ENCODE measurements at places on chromosomes 2 and 18.
A peak's percentile ranks its signal among the peaks of the same experiment; 100 is the strongest.

DNA sequence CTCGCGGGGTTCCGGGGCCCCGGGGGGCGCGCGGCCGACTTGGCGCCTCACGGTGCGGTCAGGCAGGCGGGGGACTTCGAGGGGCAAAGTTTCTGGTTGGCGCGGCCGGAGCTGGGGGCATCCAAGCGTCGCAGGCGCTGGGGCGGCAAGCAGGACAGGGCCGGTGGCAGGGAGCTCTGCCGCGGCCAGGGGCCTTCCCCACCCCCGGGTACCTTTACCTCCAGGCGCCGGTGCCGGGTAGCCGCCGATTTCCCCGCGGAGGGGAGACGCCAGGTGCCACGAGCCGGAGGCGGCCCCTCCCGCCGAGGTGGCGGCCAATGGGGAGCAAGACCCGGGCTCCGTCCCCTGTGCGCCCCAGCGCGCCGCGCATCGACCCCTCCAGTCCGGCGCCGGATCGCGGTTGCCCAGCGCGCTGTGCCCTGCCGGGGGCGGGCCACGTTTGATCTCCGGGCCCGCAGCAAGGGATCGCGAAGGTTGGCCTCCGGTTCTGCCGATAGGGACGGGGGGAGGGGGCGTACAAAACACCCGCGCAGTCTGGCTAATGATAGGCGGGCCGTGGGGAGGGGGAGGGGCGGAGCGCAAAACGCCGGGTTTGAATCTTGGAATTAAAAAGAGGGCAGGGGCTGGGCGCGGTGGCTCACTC lies at the start of gene ST8SIA5:
ST8SIA5 (minus strand) TSS at position 495 of the 643 bp plus-strand sequence. CDS start 545 bp downstream, outside the sequence.
- DNase-seq = no peak

GRCh38 chr2:220374282-220374681 lies 746.9 kb downstream of the SLC4A3 start:
- no peak for DNase-seq

GRCh38 chr2:234773764-234774409 lies 177.9 kb upstream of the SH3BP4 start:
- no peak for DNase-seq

DNA sequence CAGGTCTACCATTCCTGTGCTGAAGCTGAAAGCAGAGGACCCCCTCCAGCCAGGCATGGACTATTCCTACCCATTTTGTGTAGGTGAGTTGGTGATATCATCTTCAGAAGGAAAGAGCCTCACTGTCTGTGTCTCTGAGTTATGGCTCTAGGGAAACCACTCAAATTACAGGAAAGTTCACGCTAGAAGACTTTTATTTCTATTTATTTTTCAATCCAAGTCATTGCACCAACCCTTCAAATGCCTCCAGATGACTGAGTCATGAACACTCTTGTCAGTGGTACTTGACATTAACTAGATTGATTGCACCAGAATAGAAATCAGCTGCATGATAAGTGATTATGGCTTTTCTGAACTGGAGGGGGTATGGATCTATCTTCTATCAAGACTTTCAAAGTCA lies 338.4 kb downstream of the MBD2 start:
- DNase-seq = no peak

GRCh38 chr2:181052523-181052891 lies 72.1 kb downstream of the UBE2E3 start:
- no peak for DNase-seq

DNA sequence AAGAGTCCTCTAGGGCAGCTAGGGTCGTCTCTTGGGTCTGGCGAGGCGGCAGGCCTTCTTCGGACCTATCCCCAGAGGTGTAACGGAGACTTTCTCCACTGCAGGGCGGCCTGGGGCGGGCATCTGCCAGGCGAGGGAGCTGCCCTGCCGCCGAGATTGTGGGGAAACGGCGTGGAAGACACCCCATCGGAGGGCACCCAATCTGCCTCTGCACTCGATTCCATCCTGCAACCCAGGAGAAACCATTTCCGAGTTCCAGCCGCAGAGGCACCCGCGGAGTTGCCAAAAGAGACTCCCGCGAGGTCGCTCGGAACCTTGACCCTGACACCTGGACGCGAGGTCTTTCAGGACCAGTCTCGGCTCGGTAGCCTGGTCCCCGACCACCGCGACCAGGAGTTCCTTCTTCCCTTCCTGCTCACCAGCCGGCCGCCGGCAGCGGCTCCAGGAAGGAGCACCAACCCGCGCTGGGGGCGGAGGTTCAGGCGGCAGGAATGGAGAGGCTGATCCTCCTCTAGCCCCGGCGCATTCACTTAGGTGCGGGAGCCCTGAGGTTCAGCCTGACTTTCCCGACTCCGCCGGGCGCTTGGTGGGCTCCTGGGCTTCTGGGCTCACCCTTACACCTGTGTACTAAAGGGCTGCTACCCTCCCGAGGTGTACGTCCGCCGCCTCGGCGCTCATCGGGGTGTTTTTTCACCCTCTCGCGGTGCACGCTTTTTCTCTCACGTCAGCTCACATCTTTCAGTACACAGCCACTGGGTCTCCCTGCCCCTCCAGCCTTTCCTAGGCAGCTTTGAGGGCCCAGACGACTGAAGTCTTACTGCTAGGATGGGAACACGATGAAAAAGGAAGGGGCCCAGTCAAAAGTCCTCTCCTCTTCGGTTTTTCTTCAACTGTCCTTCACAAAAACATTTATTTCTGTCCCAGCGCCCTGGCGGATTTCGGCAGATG lies 8.1 kb downstream of the SIX2 start:
- no peak for DNase-seq

GRCh38 chr2:55771612-55772011 lies 78.0 kb upstream of the PNPT1 start:
- no peak for DNase-seq

- DNase-seq = no peak
Observed at GRCh38 chr2:41768310-41768709, 279.5 kb upstream of the PKDCC start.

- DNase-seq = no peak
Observed at GRCh38 chr18:24386681-24387080, 10.9 kb downstream of the OSBPL1A start.

DNA sequence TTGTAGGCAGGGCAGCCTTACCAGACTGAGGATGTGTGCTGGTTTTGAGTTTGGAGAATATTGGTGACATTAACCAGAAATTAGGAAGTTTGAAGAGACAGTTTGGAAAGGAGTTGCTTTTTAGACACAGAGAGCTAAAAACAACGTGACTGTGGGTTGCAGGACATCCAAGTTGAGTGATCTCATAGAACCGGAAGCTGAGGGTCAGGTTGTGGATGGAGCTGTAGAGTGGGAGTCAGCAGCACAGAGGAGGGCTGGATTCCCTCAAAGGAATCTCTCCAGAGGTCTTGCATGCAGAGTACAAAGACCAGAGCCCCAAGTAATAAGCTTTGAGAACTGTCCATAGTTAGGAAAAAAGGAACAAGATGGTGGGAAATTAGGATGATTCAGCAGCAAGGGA lies 9.3 kb downstream of the MAPRE3 start:
- DNase-seq = no peak

DNA sequence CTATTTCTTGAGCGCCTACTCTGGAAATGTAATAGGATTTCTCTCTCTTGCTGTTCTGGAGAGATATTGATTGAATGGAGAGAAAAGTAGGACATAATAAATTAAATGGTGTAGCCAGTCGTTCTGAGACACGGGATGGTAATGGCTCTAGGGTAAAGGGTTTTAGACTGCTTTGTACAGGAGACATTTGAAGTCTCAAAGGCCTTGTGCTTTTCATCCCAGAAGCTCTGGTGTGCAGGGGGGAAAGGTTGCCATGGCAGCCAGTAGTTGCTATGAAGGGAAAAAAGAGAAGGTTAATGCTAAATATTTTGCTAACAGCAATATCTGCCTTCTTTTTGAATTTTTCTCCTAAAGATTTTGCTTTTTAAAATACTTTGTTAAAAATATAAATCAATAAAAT lies 359.3 kb downstream of the RIT2 start:
- DNase-seq = no peak

GRCh38 chr18:5532066-5532465 lies 11.7 kb downstream of the EPB41L3 start:
- DNase-seq = no peak

DNA sequence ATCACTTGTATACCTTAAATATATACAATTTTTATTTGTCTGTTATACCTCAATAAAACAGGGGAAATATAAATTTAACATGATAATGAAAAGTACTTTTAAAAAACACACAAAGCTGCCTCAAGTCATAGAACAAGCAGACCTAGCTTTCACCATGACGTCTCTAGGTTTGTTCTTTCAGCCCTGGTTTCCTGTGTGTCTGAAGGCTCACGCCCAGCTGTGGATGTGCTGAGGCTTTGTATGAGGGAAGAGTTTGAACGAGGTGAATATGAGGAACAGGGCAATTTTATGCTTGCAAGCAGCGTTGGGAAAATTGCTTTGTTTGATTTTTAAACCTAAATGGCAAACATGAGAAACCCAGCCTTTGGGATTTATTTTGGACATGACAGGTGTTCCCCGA lies 15.3 kb downstream of the SH3RF3 start:
- DNase-seq = no peak

GRCh38 chr2:47021301-47022009 lies 105.8 kb upstream of the MCFD2 start:
- no peak for DNase-seq

- no peak for DNase-seq
Observed at GRCh38 chr2:62152000-62152399, 43.9 kb upstream of the B3GNT2 start.

DNA sequence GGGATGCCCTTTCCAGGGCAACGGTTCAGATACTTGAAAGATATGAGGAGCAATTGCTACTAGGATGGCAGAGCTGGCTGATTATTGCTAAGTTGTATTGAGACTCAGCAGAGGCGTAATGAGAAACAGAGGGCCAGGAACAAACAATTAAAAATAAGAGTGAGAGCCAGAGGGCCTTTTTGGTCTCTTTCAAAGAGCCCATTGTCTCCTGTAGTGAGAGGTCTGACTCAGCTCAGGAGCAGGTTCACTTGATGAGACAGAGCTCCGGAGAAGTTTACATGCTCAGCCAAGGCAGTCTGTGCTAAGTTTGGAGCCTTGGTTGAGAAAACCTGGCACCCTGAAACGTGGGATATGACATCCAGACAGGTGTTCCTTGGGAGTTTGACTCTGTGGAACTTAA lies 303.9 kb upstream of the DLGAP1 start:
- DNase-seq = no peak

- no peak for DNase-seq
Observed at GRCh38 chr2:75294362-75294761, 95.0 kb upstream of the TACR1 start.

DNA sequence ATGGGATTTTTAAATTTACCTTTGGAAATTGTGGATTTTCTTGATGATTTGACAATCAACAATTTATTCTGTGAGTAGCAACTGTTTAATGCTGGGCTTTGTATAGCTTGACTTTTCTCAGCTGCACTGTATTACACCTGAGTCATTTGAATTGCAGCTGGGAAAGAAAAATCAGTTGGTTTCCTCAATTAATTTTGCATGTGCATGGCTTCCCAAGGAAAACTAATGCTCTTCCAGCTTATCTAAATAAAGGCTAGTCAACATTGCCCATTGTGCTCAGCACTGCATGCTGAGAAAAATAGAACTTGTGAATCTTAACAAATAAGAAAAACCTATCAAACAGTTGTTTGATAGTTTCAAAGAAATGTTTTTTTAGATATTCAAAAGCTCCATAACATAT lies 268.3 kb upstream of the CDH20 start:
- no peak for DNase-seq

- DNase-seq = peak; percentile 3
Observed at GRCh38 chr2:240619506-240620148, 5.7 kb upstream of the GPR35 start.

GRCh38 chr2:106953236-106953635 lies 67.3 kb upstream of the ST6GAL2 start:
- DNase-seq = no peak

DNA sequence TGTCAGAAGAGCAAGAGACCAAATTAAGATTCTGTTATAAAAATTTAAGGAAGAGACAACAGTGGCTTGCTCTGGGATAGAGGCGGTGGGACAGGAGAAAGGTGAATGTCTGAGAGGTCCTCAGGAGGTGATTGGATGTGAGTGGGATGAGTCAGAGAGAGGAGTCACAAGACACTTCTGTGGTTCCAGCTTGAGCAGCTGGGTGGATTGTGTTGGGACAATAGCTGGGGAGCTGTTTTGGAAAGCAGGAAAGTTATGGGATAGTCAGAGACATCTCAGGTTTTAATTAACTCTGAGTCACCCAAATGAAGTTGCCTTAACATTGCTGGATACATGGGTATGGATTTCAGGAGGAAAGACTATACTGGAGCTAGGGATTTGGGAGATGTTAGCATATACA lies 218.0 kb upstream of the TRIB2 start:
- no peak for DNase-seq

GRCh38 chr18:35116784-35117318 lies 75.6 kb downstream of the MAPRE2 start:
- DNase-seq = no peak

- no peak for DNase-seq
Observed at GRCh38 chr2:54461261-54461660, 5.1 kb downstream of the SPTBN1 start.

GRCh38 chr2:103174711-103175110 lies 412.9 kb downstream of the TMEM182 start:
- DNase-seq = no peak

GRCh38 chr2:239015218-239015900 lies 167.5 kb downstream of the TWIST2 start:
- DNase-seq = no peak

- DNase-seq = no peak
Observed at GRCh38 chr2:71706836-71707235, 253.5 kb downstream of the DYSF start.

DNA sequence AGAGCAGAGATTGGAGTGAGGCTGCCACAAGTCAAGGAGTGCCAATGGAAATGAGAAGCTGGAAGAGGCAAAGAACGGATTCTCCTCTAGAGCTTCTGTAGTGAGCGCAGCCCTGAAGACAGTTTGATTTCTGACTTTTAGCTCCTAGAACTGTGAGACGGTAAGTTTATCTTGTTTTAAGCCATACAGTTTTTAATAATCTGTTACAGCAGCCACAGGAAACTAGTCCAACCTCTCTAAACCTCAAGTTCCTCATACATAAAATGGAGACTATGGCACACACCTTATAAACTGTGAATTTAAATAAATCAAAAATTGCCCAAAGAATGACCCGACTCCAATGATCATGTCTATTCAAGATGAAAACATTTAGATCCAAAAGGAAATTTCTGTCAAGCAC lies 596.5 kb downstream of the BCL11A start:
- DNase-seq = no peak

DNA sequence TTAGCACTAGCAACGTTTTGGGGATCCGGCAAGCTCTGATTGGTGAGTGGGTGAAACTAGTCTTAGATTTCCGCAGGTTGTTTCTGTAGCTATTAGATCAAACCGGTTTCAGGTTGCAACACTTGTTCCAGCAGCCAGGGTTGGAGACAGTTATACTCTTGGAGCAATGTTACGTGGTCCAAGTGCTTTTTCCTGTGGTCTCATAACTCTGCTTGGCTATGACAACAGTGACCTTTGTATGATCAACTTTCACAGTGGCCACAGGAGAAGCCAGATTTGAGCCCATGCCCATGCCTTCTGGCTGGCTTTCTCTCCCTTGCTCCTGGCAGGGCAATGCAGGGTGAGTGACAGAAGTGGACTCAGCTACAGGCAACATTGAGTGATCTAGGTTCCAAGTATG lies 84.5 kb upstream of the TAF1B start:
- DNase-seq = no peak

GRCh38 chr2:42192010-42192373 lies 22.8 kb downstream of the EML4 start:
- no peak for DNase-seq

GRCh38 chr2:11146076-11146475 lies 9.2 kb upstream of the SLC66A3 start:
- DNase-seq = no peak
